Esophagus squamous epithelium (tissue), 5 donors: ENCODE measurements at places on chromosomes 6 and 20. TPM values are rescaled to one million over a fixed set of nuclear protein-coding genes. Genes with fewer than 3 reads are reported as not detected.
A peak's percentile ranks its signal among the peaks of the same experiment; 100 is the strongest.

HLA-DPA1 gene
- total RNA-seq: 87.7 TPM

SLC35D3 gene
- total RNA-seq: not detected

RIN2 gene
- 58.9 TPM for total RNA-seq

ARHGAP18 gene
- 2.8 TPM for total RNA-seq

SLC22A3 gene
- 13.5 TPM for total RNA-seq

PBX2 gene
- total RNA-seq: 27.1 TPM

TBXT gene
- not detected for total RNA-seq

LHFPL5 gene
- total RNA-seq: not detected

PHF20 gene
- total RNA-seq: 14.4 TPM

DPPA5 gene
- not detected for total RNA-seq

BPIFB4 gene
- not detected for total RNA-seq

AKAP12 gene
- total RNA-seq: 1.7 TPM

HMGCLL1 gene
- 0.76 TPM for total RNA-seq

PPP1R3G gene
- 1.3 TPM for total RNA-seq

SIRPG gene
- 1.5 TPM for total RNA-seq

- no peaks in the 10 kb centered on the region for H3K36me3 ChIP-seq
- H3K27me3 ChIP-seq: no peaks in the 10 kb centered on the region
- no peak for DNase-seq
- H3K4me3 ChIP-seq: peak within 1 kb of the TSS; percentile 78
- H3K27ac ChIP-seq: no peak within 1 kb of the TSS
- H3K4me1 ChIP-seq: no peaks in the 10 kb centered on the region
Measured at GRCh38 chr20:43507150-43508080, at the start of gene L3MBTL1. L3MBTL1 (plus strand) TSS chr20:43507697; CDS start chr20:43513504, 5,807 bp downstream.

- DNase-seq: no peak
- H3K36me3 ChIP-seq: peaks cover 14% of the 10 kb centered on the region
- H3K27ac ChIP-seq: peak overlapping the region; percentile 28
- no peaks in the 10 kb centered on the region for H3K27me3 ChIP-seq
Measured at GRCh38 chr6:43492673-43493072, 15.3 kb downstream of the TJAP1 start.

- peaks cover 82% of the 10 kb centered on the region for H3K36me3 ChIP-seq
- no peaks in the 10 kb centered on the region for H3K4me1 ChIP-seq
- H3K27me3 ChIP-seq: no peaks in the 10 kb centered on the region
- no peak overlapping the region for H3K4me3 ChIP-seq
- H3K27ac ChIP-seq: no peak overlapping the region
- DNase-seq: peak; percentile 3
Measured at GRCh38 chr20:37804584-37805566, 98.1 kb upstream of the VSTM2L start.

DNA sequence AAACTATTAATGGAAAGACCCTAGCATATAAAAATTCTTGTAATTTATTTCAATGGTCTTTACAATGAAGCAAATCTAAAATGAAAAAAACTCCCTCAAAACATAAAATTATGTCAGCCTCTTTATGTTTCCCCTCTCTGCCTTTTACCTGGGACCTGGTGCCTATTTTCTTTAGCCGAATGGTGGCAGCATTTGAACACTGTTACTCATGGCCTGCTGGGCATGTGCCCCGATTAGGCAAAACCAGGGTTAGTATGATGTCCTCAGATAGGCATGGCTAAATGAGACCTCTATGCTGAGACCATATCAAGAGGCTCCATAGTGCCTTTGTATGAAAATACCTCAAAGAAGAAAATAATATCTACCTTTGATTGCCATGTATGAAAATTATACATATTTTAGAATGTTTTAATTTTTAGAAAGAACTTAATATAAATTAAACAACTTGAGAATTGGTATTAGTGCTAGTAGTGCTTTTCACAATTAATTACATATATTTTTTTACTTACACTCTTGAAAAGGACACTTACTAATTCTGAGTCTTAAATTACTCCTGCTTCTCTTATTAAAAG lies 22.5 kb upstream of the C6orf58 start:
- no peak overlapping the region for H3K27ac ChIP-seq
- H3K4me3 ChIP-seq: no peak overlapping the region
- no peaks in the 10 kb centered on the region for H3K4me1 ChIP-seq
- no peaks in the 10 kb centered on the region for H3K27me3 ChIP-seq

DNA sequence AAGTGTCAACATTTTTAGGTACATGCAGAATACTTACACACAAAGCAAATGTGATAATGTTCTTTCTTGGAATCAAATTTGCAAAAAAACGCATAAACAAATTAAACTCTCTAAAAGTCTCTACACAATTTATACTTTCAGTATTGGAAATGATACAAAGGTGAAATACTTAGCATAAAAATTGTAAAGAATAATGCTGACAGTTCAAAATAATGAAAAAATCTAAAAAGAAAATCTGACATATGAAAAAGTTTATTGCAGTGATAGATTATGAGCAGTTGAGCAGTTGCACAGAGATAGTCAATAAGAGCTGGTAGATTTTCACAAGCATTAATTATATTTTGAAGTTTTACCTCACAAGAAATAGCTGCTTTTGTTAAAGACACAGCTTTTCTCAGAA lies 1176.4 kb upstream of the EYS start:
- H3K36me3 ChIP-seq: no peaks in the 10 kb centered on the region
- H3K27ac ChIP-seq: no peak overlapping the region
- H3K27me3 ChIP-seq: no peaks in the 10 kb centered on the region
- no peaks in the 10 kb centered on the region for H3K4me1 ChIP-seq
- no peak overlapping the region for H3K4me3 ChIP-seq

DNA sequence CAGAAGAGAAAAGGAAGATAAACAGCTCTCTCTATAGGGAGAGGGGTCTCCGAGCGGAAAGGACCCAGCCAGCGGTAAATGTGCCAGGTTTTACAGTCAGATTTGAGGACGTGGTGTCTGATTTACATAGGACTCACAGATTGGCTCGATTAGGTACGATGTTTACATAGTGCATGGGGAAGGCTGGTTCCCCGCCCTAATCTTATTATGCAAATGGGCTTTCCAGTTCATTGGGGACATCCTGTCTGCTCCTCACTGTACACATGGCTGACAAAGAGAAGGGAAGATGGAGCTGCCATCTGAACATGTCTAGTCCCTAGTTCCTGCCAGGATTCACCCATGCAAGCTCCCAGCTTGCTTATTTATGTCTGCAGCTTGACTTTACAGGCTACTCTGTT lies 119.9 kb downstream of the RNF144B start:
- H3K4me1 ChIP-seq: peaks cover 5% of the 10 kb centered on the region
- H3K4me3 ChIP-seq: no peak overlapping the region
- no peaks in the 10 kb centered on the region for H3K27me3 ChIP-seq
- no peak overlapping the region for H3K27ac ChIP-seq

DNA sequence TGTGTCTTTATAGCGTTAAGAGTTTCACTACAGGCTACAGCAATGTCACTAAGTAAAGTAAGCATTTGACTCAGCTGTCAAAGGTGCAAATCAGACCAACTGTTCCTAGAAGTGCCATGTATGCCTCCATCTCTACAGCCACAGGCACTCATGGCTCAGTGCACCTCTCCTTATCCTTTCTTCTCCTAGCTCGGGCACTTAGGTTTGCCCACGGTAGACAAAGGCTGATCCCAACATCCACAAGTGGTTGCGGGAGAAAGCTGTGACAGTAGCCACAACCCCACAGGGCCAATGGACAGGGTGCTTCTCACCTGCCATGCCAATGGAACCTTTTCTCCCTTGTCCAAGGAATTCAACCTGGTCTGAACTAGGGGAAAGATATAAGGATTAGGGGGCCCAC lies 228.5 kb upstream of the EXOC2 start:
- H3K27me3 ChIP-seq: peaks cover 9% of the 10 kb centered on the region
- H3K27ac ChIP-seq: no peak overlapping the region
- H3K4me3 ChIP-seq: no peak overlapping the region
- H3K36me3 ChIP-seq: no peaks in the 10 kb centered on the region
- H3K4me1 ChIP-seq: no peaks in the 10 kb centered on the region
- DNase-seq: no peak

- H3K4me3 ChIP-seq: no peak overlapping the region
- H3K4me1 ChIP-seq: peaks cover 18% of the 10 kb centered on the region
- no peak overlapping the region for H3K27ac ChIP-seq
- no peaks in the 10 kb centered on the region for H3K27me3 ChIP-seq
- H3K36me3 ChIP-seq: no peaks in the 10 kb centered on the region
- no peak for DNase-seq
Measured at GRCh38 chr6:163735076-163735475, 320.6 kb downstream of the QKI start.

- H3K4me1 ChIP-seq: peaks cover 7% of the 10 kb centered on the region
- H3K27me3 ChIP-seq: peaks cover 34% of the 10 kb centered on the region
- no peak for DNase-seq
- H3K4me3 ChIP-seq: no peak overlapping the region
Measured at GRCh38 chr6:132405143-132405915, 4.1 kb upstream of the MOXD1 start.

- no peaks in the 10 kb centered on the region for H3K36me3 ChIP-seq
- H3K4me1 ChIP-seq: no peaks in the 10 kb centered on the region
- DNase-seq: no peak
- no peaks in the 10 kb centered on the region for H3K27me3 ChIP-seq
- H3K27ac ChIP-seq: no peak overlapping the region
Measured at GRCh38 chr6:132673376-132674094, 14.6 kb upstream of the TAAR1 start.

DNA sequence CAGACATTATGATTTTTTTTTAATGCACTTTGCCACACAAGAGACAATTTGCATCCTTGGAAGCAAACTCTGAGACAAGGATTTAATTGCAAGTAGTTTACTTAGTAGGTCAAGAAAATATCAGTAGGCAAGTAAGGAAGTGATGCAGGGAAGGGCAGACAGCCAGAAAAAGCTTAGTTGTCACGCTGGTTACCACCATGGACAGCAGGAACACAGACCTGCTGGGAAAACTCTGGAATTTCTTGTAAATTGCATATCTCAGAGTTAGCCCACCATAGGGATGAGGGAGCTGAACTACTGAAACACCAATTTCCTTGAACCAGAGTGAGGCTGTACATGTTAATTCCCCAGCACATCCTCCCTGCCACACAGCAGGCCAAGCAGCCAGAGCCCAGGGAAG lies 92.7 kb downstream of the L3MBTL3 start:
- no peak for DNase-seq
- H3K36me3 ChIP-seq: no peaks in the 10 kb centered on the region
- H3K27ac ChIP-seq: no peak overlapping the region
- H3K4me3 ChIP-seq: no peak overlapping the region
- no peaks in the 10 kb centered on the region for H3K4me1 ChIP-seq

DNA sequence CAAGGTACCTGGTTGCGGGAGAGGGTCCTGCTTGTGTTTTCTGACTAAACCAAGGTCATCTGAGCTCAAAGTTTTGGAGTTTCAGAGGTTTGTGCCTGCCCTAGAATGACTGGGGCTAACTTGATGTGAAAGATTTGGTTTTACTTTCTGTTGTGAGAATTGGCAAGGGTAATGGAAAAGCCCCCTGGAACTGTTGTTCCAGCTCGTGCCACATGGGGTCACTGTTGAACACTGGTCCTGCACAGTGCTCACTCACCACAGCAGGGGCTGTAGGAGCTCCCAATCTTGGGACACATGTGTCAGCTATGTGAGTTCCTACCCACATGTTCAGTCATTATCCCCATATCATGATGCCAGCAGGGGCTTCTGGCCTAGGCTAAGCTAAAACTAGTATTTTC lies 6.5 kb downstream of the TGM6 start:
- no peaks in the 10 kb centered on the region for H3K27me3 ChIP-seq
- H3K4me3 ChIP-seq: no peak overlapping the region
- H3K4me1 ChIP-seq: peaks cover 4% of the 10 kb centered on the region
- no peaks in the 10 kb centered on the region for H3K36me3 ChIP-seq
- DNase-seq: no peak

- DNase-seq: no peak
- no peak overlapping the region for H3K4me3 ChIP-seq
- H3K36me3 ChIP-seq: no peaks in the 10 kb centered on the region
- H3K4me1 ChIP-seq: no peaks in the 10 kb centered on the region
- no peaks in the 10 kb centered on the region for H3K27me3 ChIP-seq
Measured at GRCh38 chr6:127383988-127384387, 40.6 kb upstream of the ECHDC1 start.

DNA sequence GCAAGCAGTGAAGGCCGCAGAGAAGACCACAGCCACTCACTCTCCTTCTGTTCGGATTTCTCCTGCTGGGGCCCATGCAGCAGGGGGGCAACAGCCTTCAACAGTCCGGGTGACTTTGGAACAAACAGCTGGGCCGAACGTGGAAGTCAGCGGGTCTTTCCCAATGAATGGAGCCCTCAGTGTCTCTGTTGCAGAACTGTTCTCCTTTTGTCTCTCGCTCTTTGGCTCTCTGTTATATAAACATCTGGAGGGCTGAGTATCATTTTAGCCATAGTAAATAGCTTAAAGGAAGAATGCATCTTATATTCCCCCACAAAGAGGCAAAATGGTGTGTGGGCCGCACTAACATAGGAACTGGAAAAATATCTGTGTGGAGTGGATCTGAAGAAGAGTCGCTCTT lies 136.7 kb upstream of the RALGAPA2 start:
- no peaks in the 10 kb centered on the region for H3K36me3 ChIP-seq
- H3K4me1 ChIP-seq: no peaks in the 10 kb centered on the region
- no peak for DNase-seq

- H3K36me3 ChIP-seq: no peaks in the 10 kb centered on the region
- H3K27ac ChIP-seq: peak overlapping the region; percentile 53
- H3K4me1 ChIP-seq: peaks cover 47% of the 10 kb centered on the region
- H3K4me3 ChIP-seq: no peak overlapping the region
- DNase-seq: no peak
- H3K27me3 ChIP-seq: no peaks in the 10 kb centered on the region
Measured at GRCh38 chr6:134057478-134057877, 5.1 kb upstream of the SLC2A12 start.

GRCh38 chr20:11551479-11551878 lies 366.2 kb upstream of the BTBD3 start:
- no peak overlapping the region for H3K27ac ChIP-seq
- H3K36me3 ChIP-seq: no peaks in the 10 kb centered on the region
- DNase-seq: no peak
- H3K4me3 ChIP-seq: no peak overlapping the region
- H3K4me1 ChIP-seq: no peaks in the 10 kb centered on the region
- no peaks in the 10 kb centered on the region for H3K27me3 ChIP-seq

GRCh38 chr6:1129131-1129530 lies 182.8 kb upstream of the FOXQ1 start:
- H3K4me1 ChIP-seq: peaks cover 30% of the 10 kb centered on the region
- no peak for DNase-seq
- H3K4me3 ChIP-seq: no peak overlapping the region
- H3K36me3 ChIP-seq: no peaks in the 10 kb centered on the region
- no peaks in the 10 kb centered on the region for H3K27me3 ChIP-seq
- no peak overlapping the region for H3K27ac ChIP-seq
